Stimulated activated CD4-positive, alpha-beta T cell treated with anti-CD3 and anti-CD28 coated beads, Interleukin-12 subunit alpha, Interleukin-12 subunit beta, amount 100 ng/mL, for 48 hours (primary cell): ENCODE measurements at places on chromosomes 16 and 17.

DNA sequence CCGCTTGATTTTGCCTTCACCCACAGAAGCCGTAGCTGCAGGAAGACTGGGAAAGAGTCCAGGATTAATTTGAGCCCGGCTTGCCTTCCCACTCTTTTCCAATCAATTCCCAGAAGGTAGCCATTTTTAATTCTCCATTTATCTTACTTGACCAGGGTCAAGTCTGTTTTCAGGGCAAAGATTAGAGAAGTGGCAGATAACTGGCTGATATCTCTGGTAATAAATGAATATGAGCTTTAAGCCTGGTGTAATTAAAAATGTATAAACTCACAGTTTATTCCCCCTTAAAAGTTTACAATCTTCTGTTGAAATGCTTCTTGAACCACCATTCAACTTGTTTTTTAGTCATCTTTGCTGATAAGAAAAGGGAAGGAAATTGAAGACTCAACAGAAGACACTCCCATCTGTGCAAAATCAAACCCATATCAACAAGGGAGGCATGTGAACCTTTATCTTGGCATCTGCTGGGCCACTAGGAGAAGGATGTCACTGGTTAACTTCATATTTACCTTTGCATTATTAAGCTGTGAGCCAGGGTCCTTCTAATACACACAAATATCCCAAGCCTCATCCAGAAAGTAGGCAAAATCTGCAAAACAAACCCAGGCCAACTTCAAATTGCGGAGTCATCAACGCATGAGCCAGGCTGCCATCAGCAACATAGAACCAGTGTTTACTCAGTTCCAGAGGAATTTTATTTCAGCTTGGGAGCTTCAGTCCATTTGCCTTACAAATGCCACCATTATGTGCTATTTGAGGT lies 314.6 kb upstream of the MAF start:
- no peak for DNase-seq

DNA sequence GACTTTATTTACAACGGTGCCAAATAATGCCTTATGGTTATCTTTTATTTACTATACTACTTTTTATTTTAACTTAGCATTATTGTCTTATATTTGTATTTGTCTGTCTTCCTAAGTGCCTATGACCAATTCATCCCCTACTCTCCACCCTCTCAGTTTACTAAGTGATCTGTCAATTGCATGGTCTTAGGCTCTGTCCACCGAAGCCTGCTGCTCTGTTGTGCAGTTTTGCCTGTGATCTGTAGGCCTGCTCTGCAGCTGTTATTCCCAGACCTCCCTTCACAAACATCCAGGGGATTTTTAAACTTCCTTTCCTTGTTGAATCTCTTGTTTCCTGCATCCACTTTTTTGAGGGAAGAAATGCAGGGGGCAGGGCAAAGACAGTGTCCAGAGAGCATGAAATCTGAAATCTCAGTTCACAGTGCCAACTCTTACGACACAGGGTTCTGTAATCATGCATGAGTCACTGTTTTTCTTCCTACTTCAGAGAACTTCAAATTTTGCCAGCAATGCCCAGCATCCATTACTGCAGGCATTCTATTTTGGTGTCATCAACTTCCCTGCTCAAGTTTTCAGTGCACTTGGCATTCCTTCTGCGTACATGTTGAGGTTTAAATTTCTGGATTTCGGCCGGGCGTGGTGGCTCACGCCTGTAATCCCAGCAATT lies 11.4 kb downstream of the SLFN5 start:
- no peak for DNase-seq

GRCh38 chr17:33667052-33667509 lies 374.0 kb upstream of the ASIC2 start:
- peak; percentile 21 for DNase-seq

DNA sequence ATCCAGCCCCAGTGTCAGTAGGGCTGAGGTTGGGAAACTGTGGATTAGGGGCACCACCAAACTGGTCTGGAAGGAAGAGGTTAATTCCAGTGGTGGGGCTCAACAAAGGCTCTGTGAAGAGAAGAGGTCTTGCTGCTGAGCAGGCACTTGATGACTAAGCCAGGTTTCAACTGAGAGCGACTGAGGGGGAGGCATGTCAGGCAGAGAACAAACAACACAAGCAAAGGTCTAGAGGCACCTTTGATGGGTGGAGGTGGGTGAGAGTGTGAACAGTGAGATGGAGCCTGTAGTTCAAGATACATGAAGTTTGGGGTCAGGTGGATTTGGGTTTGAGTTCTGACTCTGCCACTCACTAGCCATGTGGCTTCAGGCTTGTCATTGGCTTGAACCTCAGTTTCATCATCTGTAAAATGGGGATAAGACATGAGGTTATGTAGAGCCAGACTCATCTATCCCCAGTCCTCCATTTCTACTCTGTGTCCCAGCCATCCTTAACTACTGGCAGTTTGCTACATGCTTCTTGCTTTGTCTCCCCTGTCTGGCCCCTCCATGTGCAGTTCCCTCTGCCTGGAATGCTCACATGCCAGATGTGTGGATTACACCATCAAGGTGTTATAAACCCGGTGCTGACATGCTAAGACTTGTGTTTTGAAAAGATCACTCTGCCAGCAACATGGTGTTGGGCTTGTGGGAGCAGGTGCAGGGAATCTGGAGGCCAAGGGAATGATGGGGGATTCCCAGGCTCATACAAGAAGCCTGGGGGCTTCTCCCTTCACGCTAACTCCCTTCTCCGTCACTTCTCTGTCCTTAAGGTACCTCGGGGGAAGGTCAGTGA lies 3.0 kb upstream of the RMI2 start:
- DNase-seq = no peak

DNA sequence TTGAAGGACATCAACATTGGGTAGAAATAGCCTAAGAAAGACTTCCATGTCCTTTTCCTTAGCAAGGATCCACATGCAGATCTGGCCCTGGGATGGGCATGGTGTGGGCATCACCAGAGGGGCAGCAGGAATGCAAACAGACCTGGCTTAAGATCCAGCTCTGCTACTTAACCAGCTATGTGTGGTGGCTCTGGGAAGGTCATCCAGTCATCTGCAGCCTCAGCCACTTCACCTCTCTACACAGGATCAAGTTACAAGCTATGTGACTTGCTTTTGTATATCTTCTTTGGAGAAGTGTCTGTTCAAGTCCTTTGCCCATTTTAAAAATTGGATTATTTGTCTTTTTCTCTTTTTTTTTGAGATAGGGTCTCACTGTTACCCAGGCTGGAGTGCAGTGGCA lies 13.5 kb upstream of the ADORA2B start:
- DNase-seq = no peak

DNA sequence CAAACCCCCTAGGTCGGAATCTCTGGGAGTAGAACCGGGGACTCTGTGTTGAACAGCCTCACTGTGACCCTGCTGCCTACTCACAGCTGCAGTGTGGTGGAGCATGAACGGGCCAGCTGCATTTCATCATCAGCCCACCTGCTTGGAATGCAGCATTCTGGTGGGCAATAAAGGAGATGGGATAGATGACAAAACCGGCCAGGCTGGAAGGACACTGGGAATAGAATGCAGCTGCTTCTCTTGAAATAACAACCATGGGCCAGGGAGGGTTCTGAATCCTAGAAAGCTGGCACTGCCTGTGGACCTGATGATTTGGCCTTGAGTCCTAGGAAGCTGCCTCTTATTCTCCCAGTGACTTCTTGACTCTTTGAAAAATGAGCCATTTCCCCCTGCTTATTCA lies 23.5 kb downstream of the CFAP97D1 start:
- no peak for DNase-seq

DNA sequence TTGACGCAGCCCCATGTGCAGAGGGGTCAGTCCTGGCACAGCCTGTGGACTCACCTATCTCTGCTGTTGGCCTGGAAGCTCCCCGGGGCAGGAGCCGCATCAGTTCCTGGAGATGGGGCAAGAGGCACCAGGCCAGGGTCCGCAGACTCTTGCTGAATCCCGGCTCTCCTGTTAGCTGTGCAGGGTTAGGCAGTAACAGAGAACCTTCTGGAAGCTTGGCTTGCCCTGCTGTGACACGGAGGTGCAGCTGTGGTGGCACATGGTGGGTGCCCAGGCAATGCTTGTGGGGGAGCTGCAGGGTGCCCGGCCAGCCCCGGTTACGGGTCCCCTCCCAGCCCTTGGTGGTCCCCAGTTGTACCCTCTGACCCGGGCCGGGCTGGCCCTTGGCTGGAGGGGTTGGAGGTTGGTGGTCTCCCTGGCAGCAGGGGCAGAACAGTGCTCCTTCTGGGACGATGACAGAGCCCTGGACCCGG lies 26.0 kb upstream of the ZNF469 start:
- DNase-seq = no peak

GRCh38 chr17:55063885-55064874 lies 95.6 kb downstream of the STXBP4 start:
- DNase-seq = no peak

- DNase-seq = no peak
These were observed 42.1 kb upstream of the TOB1 start for GRCh38 chr17:50908140-50908859.

GRCh38 chr17:68205808-68206720 lies 41.8 kb upstream of the AMZ2 start:
- DNase-seq = no peak
